ENCODE measurements at places on chromosomes 5 and 9. TPM values are rescaled to one million over a fixed set of nuclear protein-coding genes. Genes with fewer than 3 reads are reported as not detected.

Gene GCNT4
- 5.1 TPM for total RNA-seq

- H3K4me1 ChIP-seq: no peaks in the 10 kb centered on the region
- H3K36me3 ChIP-seq: no peaks in the 10 kb centered on the region
- H3K27ac ChIP-seq: no peak overlapping the region
Observed at GRCh38 chr5:178186427-178186826, 744 bp downstream of the GMCL2 start.

GRCh38 chr5:68433923-68434879 lies 218.6 kb downstream of the PIK3R1 start:
- no peaks in the 10 kb centered on the region for H3K36me3 ChIP-seq
- no peaks in the 10 kb centered on the region for H3K27me3 ChIP-seq
- DNase-seq: peak; percentile 97
- peak overlapping the region; percentile 94 for H3K27ac ChIP-seq

DNA sequence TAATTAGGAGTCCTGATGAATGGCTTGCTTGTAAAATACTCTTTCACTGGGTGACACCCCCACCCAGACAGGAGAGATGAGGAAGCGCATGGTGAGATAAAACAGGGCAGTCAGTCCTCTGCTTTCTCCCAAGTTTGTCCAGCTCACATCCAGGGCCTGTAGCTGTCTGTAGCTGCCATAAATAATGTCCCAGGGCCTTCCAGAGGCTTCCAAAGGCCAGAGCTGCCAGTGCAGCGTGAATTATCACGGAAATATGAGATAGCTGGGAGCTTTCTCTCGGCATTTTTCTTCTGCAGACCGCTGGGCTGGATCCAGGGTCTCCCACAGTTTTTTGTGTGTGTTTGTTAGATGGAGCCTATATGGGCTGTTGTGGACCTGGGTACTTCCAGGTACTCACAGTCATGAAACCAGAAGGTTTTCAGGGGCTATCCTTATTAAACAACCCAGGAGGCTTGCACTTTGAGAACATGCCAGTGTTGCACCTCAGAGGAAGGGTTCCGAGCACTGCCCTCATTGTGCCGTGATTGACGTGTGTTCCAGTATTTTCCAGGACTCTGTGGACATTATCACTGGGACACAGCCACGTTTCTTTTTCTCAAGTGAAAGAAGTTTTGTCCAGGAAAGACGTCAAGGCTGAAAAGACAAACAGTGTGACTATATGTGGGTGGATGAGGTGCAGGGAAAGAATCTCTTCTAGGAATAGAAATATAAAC lies 117.5 kb downstream of the FGF1 start:
- H3K4me1 ChIP-seq: no peaks in the 10 kb centered on the region
- no peaks in the 10 kb centered on the region for H3K27me3 ChIP-seq
- H3K27ac ChIP-seq: no peak overlapping the region
- DNase-seq: no peak
- H3K4me3 ChIP-seq: no peak overlapping the region
- H3K36me3 ChIP-seq: no peaks in the 10 kb centered on the region

Gene NR5A1
- total RNA-seq: not detected

GRCh38 chr5:14351845-14352712 lies 208.9 kb downstream of the TRIO start:
- no peak overlapping the region for H3K27ac ChIP-seq
- H3K27me3 ChIP-seq: no peaks in the 10 kb centered on the region
- DNase-seq: peak; percentile 50
- H3K4me3 ChIP-seq: no peak overlapping the region
- H3K36me3 ChIP-seq: peaks cover 48% of the 10 kb centered on the region

- no peak for DNase-seq
- no peaks in the 10 kb centered on the region for H3K27me3 ChIP-seq
- H3K27ac ChIP-seq: peak overlapping the region; percentile 70
- H3K4me1 ChIP-seq: peaks cover 21% of the 10 kb centered on the region
- H3K4me3 ChIP-seq: peak overlapping the region; percentile 77
Observed at GRCh38 chr5:149271195-149271715, 404 bp upstream of the AFAP1L1 start.

GRCh38 chr5:54383225-54383901 lies 72.1 kb upstream of the HSPB3 start:
- H3K27me3 ChIP-seq: no peaks in the 10 kb centered on the region
- no peaks in the 10 kb centered on the region for H3K36me3 ChIP-seq
- no peak overlapping the region for H3K27ac ChIP-seq

Gene ZNF354C
- not detected for total RNA-seq

GRCh38 chr5:118548761-118549720 lies 439.3 kb downstream of the DTWD2 start:
- H3K27me3 ChIP-seq: no peaks in the 10 kb centered on the region
- no peaks in the 10 kb centered on the region for H3K4me1 ChIP-seq
- no peak for DNase-seq

GRCh38 chr9:132983491-132984201 lies 5.2 kb downstream of the GFI1B start:
- H3K27ac ChIP-seq: no peak overlapping the region
- H3K36me3 ChIP-seq: no peaks in the 10 kb centered on the region
- no peaks in the 10 kb centered on the region for H3K4me1 ChIP-seq
- peaks cover 43% of the 10 kb centered on the region for H3K27me3 ChIP-seq

Gene NUTM2G
- not detected for total RNA-seq

DNA sequence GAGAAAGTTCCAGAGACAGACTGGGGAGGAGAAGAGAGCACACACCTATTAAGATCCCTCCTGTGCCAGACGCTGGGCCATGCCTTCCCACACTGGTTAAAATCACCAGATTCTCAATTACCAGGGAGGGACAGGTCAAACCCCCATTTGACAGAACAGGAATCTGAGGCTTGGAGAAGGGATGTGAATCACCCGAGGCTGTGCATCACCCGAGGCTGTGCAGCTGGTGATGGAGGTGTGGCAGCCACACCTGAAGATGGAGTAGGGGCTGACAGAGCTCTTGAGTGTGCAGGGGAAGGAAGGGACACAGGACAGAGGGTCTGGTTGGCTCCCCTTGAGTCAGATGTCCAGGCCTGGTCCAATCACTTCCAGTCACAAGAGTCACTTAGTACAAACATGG lies 70.6 kb downstream of the LMX1B start:
- no peaks in the 10 kb centered on the region for H3K4me1 ChIP-seq
- peaks cover 23% of the 10 kb centered on the region for H3K27me3 ChIP-seq
- H3K27ac ChIP-seq: no peak overlapping the region
- H3K36me3 ChIP-seq: no peaks in the 10 kb centered on the region

DNA sequence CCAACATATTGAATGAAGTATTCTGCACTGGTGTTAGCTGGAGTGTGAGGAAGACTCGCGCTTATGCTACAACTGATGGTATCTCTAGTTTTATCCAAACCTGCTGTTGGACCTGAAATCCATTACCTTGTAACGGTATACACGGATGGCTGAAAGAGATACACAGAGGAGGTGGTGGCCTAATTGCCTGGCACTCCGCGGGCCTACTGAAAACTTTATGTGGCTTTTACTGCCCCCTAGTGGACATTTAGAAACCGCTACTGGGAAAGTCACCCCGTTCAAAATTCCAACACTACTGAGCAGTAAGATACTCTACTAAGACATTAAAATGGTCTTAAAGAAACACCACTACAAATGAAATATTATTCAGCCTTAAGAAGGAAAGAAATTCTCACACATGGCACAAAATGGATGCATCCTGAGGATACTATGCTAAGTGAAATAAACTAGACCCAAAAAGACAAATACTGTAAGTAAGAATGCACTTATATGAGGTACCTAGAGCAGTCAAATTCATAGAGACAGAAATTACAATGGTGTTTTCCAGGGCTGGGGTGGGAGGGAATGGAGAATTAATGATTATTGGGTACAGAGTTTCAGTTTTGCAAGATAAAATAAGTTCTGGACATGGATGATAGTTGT lies 100.4 kb downstream of the TTLL11 start:
- no peak for DNase-seq
- H3K36me3 ChIP-seq: no peaks in the 10 kb centered on the region
- H3K4me1 ChIP-seq: no peaks in the 10 kb centered on the region
- no peak overlapping the region for H3K4me3 ChIP-seq
- H3K27ac ChIP-seq: no peak overlapping the region
- no peaks in the 10 kb centered on the region for H3K27me3 ChIP-seq

DNA sequence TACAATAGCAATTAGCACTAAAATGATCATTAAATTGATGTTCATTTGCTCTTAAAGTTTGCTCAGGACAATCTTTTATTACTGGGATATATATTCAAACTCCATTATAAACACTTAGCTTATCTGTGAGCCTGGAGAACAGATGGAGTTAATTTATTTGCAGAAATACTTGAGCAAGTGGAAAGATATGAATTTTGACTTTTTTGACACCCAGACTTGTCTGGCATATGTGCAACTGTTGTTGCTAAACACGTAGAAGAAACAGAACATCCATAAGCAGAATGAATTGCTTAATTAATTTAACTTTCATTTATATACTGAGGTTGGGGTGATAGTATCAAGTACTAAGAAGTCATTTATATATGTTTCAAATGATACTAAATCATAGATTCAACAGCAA lies 820.7 kb upstream of the TYRP1 start:
- H3K4me1 ChIP-seq: no peaks in the 10 kb centered on the region
- no peaks in the 10 kb centered on the region for H3K36me3 ChIP-seq

DNA sequence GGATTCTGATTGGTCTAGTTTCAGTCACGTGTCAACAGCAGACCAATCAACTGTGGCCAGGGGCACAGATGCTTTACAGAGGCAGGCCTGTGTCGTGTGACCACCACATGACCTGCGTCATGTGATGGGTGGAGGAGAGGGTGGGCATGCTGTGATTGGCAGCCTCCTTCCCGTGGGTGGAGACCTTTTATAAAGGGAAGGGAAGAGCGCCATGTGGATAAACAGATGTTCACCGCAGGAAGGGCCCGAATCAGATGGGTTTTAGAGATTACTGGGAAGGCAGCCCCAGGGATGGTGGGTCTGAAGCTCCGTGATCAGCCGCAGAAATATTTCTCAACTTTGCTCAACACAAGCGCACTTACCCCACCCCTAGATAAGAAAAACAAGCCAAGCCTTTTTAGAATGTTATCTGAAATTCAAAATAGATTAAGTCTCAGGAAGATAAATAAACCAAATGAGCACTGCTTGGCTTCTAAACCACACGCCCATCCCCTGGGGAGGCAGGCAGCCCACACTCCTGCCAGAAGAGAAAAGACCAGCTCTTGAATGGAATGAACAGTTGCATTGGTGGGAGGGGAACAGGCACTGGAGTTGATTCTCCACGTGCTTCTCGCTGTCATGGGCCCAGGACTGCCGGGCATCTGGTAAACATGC lies 43.6 kb downstream of the ROPN1L start:
- H3K36me3 ChIP-seq: no peaks in the 10 kb centered on the region
- peak overlapping the region; percentile 37 for H3K27ac ChIP-seq
- no peak overlapping the region for H3K4me3 ChIP-seq

Gene TRUB2
- total RNA-seq: 8.4 TPM

DNA sequence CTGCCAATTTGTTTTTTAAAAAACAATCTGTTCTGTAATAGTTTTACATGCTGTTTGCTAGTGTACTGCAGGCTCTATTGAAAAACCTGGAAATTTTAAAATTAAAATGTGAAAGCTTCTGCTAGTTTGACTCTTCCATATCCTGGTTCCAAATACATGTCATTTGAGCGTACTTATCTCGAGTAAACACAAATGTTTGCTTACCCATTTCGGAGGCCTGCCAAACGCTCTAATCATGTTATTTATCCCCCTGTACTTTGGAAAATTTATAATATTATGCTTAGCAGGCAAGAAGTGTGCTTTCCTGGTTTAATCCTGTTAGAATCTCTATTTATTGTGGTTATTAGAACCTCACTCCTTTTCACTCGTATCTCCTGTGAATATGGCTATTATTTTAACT lies 476.8 kb upstream of the CYLC2 start:
- no peak overlapping the region for H3K27ac ChIP-seq
- no peak overlapping the region for H3K4me3 ChIP-seq

DNA sequence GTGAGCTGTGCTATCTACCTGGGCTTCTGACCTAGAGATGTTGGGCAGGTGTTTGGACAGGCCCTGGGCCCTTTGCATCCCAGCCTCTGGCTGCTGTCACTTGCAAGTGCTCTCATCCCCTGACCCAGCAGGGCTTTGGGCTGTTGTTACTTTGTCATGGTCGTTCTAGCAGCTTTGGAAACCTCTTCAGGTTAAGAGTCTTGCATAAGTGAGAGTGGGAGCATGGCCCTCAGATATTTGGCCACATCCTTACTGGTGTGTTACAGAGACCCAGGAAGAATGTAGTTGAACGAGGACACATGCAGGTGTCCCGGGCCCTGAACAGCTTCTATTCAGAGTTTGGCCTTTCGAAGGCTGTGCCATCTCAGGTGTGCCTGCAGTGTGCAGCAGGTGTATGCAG lies 4.5 kb downstream of the TENT4A start:
- no peak overlapping the region for H3K4me3 ChIP-seq
- peaks cover 28% of the 10 kb centered on the region for H3K4me1 ChIP-seq
- H3K27ac ChIP-seq: no peak overlapping the region
- DNase-seq: peak; percentile 36
- H3K36me3 ChIP-seq: peaks cover 57% of the 10 kb centered on the region

Gene GOLPH3
- total RNA-seq: 44.3 TPM

DNA sequence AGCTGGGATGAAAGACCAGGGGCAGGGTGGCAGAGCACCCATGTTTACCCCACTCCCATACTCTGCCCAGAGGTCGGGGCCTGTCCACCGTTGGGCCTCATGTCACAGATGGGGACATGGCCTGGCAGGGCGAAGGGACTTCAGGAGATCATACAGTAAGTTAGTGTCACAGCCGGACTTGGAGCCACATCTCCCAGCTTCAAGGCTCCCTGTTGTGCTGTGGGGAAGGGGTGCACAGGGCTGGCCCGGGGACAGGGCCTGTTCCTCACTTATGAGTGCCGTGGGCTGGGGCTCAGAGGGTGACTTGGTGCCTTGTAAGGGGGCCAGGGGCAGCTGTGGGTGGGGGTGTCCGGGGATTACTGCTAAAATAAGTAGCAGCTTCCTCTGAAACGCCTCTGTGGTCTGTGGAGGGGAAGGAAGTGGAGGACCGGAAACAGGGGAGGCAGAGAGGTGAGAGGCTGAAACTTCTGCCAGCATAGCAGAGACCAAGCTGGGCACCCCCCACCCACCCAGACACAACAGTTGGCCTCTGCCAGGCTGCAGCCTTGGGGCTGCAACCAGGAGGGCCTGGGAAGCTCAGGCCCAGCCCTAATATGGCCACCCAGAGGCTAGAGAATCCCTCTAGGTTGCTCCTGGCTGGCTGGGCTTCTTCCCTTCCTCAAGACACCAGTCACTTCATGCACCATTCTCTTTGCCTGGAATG lies 41.1 kb upstream of the NEK6 start:
- no peak overlapping the region for H3K4me3 ChIP-seq
- peaks cover 48% of the 10 kb centered on the region for H3K4me1 ChIP-seq
- H3K27me3 ChIP-seq: no peaks in the 10 kb centered on the region
- no peak overlapping the region for H3K27ac ChIP-seq
- H3K36me3 ChIP-seq: no peaks in the 10 kb centered on the region
- DNase-seq: no peak

GRCh38 chr5:13731121-13731628 lies 213.3 kb downstream of the DNAH5 start:
- H3K27ac ChIP-seq: no peak overlapping the region
- no peaks in the 10 kb centered on the region for H3K36me3 ChIP-seq
- no peak overlapping the region for H3K4me3 ChIP-seq

- H3K4me1 ChIP-seq: peaks cover 42% of the 10 kb centered on the region
- no peaks in the 10 kb centered on the region for H3K27me3 ChIP-seq
- no peak for DNase-seq
Observed at GRCh38 chr9:18492612-18493011, 18.7 kb downstream of the ADAMTSL1 start.

GRCh38 chr9:23555851-23556250 lies 270.2 kb downstream of the ELAVL2 start:
- DNase-seq: no peak
- H3K4me3 ChIP-seq: no peak overlapping the region
- H3K4me1 ChIP-seq: no peaks in the 10 kb centered on the region
- no peaks in the 10 kb centered on the region for H3K36me3 ChIP-seq
- H3K27ac ChIP-seq: no peak overlapping the region

Measured in SJSA1 (cell line).